ENCODE measurements at places on chromosomes 16 and 17. TPM values are rescaled to one million over a fixed set of nuclear protein-coding genes. Genes with fewer than 3 reads are reported as not detected.

- H3K27me3 ChIP-seq, result no peaks in the 10 kb centered on the region
- no peak for DNase-seq
- H3K36me3 ChIP-seq, result no peaks in the 10 kb centered on the region
- H3K4me1 ChIP-seq, result no peaks in the 10 kb centered on the region
- H3K4me3 ChIP-seq, result no peak overlapping the region
These were observed 32.8 kb upstream of the RCVRN start for GRCh38 chr17:9937901-9938300.

GRCh38 chr16:73046849-73047214, 1.1 kb downstream of the ZFHX3 start:
- no peak overlapping the region for H3K4me3 ChIP-seq
- no peaks in the 10 kb centered on the region for H3K4me1 ChIP-seq
- H3K27me3 ChIP-seq, result peaks cover under 1% of the 10 kb centered on the region
- DNase-seq, result no peak
- H3K36me3 ChIP-seq, result no peaks in the 10 kb centered on the region
- H3K27ac ChIP-seq, result no peak overlapping the region

GRCh38 chr17:72392056-72393010, 271.5 kb downstream of the SOX9 start:
- no peaks in the 10 kb centered on the region for H3K4me1 ChIP-seq
- H3K4me3 ChIP-seq, result no peak overlapping the region
- DNase-seq, result no peak
- H3K27ac ChIP-seq, result no peak overlapping the region
- H3K27me3 ChIP-seq, result no peaks in the 10 kb centered on the region

- DNase-seq, result no peak
- no peak overlapping the region for H3K27ac ChIP-seq
- no peak overlapping the region for H3K4me3 ChIP-seq
- H3K4me1 ChIP-seq, result peaks cover 25% of the 10 kb centered on the region
These were observed 45.5 kb downstream of the TBC1D16 start for GRCh38 chr17:79990051-79990592.

GRCh38 chr16:85153656-85154091, 41.4 kb upstream of the CIBAR2 start:
- DNase-seq, result no peak
- H3K27ac ChIP-seq, result no peak overlapping the region
- H3K4me1 ChIP-seq, result no peaks in the 10 kb centered on the region
- H3K4me3 ChIP-seq, result no peak overlapping the region

- H3K4me1 ChIP-seq, result peaks cover 30% of the 10 kb centered on the region
- no peak overlapping the region for H3K27ac ChIP-seq
- H3K4me3 ChIP-seq, result no peak overlapping the region
- H3K27me3 ChIP-seq, result no peaks in the 10 kb centered on the region
These were observed 85.7 kb downstream of the CMIP start for GRCh38 chr16:81530296-81530721.

- no peaks in the 10 kb centered on the region for H3K36me3 ChIP-seq
- no peaks in the 10 kb centered on the region for H3K27me3 ChIP-seq
- H3K4me3 ChIP-seq, result no peak overlapping the region
- DNase-seq, result no peak
These were observed 140.0 kb upstream of the IRX6 start for GRCh38 chr16:55184052-55184451.

GRCh38 chr17:14196377-14196997, 40.2 kb downstream of the CDRT15 start:
- peaks cover 77% of the 10 kb centered on the region for H3K4me1 ChIP-seq
- H3K27ac ChIP-seq, result peak overlapping the region; percentile 63
- H3K27me3 ChIP-seq, result no peaks in the 10 kb centered on the region
- H3K36me3 ChIP-seq, result no peaks in the 10 kb centered on the region
- DNase-seq, result peak; percentile 25

DNA sequence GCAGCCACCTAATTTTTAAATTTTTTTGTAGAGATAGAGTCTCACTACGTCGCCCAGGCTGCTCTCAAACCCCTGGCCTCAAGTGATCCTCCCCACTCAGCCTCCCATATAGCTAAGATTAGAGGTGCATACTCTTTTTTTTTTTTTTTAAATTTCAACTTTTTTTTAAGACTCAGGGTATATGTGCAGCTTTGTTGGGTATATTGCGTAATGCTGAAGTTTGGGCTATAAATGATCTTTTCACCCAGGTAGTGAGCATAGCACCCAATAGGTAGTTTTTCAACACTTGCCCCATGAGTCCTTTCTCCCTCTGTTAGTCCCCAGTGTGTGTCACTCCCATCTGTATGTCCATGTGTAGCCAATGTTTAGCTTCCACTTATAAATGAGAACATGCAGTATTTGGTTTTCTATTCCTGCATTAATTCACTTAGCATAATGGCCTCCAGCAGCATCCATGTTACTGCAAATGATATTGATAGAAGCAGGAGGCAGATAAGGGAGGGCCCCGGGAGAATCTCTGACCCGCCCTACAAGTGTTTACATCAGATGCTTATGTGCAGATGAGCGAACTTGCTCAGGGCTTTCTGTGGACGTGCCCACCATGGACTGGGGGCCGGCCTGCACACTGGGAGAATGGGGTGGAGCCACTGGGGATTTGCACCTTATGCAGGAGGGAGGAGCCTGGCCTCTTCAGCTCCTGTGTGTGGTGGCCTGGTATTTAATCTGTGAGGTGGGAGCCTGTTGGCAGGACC, 110.3 kb upstream of the ZKSCAN2 start:
- DNase-seq, result no peak
- no peak overlapping the region for H3K27ac ChIP-seq
- no peaks in the 10 kb centered on the region for H3K4me1 ChIP-seq
- no peaks in the 10 kb centered on the region for H3K27me3 ChIP-seq

GRCh38 chr16:85722128-85722893, 28.6 kb downstream of the C16orf74 start:
- H3K4me3 ChIP-seq, result no peak overlapping the region
- H3K27me3 ChIP-seq, result no peaks in the 10 kb centered on the region
- no peaks in the 10 kb centered on the region for H3K4me1 ChIP-seq
- no peak overlapping the region for H3K27ac ChIP-seq
- H3K36me3 ChIP-seq, result no peaks in the 10 kb centered on the region
- DNase-seq, result no peak

DNA sequence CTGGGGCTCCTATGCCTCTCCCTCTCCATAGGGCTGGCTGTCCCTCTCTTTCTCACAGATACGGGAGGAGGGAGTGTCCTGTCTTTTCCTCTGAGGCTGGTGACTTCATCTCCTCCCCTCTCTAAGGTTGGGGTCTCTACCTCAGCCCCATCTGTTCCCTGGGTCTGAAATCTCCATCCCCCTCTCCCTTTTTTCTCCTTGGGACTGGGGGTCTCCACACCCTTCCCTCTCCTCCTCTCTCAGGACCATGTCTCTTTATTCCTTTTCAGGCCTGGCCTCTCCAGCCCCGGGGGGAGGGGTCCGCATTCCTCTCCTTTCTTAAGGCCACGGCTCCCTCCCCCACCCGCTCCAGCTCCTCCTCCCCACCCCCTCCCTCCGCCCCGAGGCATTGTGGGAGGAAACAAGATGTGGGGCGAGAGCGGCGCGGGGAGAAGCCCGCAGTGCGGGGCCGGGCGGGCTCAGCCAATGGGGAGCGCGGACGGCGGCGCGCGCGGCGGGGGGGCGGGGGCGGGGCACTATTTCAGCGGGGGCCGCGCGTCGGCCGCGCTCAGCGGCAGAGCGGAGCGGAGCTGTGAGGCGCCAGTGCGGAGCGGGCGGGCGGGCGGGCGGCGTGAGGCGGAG, at the start of gene DYNLL2:
DYNLL2 (plus strand) TSS at position 550 of the 621 bp plus-strand sequence. CDS start 3,672 bp downstream, outside the sequence.
- peaks cover 34% of the 10 kb centered on the region for H3K4me1 ChIP-seq
- peak within 1 kb of the TSS; percentile 88 for H3K4me3 ChIP-seq
- H3K36me3 ChIP-seq, result peaks cover 20% of the 10 kb centered on the region
- DNase-seq, result peak; percentile 88
- peak within 1 kb of the TSS; percentile 94 for H3K27ac ChIP-seq
- no peaks in the 10 kb centered on the region for H3K27me3 ChIP-seq

- H3K27me3 ChIP-seq, result no peaks in the 10 kb centered on the region
- H3K27ac ChIP-seq, result no peak overlapping the region
- H3K4me1 ChIP-seq, result no peaks in the 10 kb centered on the region
- H3K4me3 ChIP-seq, result no peak overlapping the region
- DNase-seq, result no peak
- no peaks in the 10 kb centered on the region for H3K36me3 ChIP-seq
These were observed 9.0 kb downstream of the TMEM92 start for GRCh38 chr17:50283246-50283645.

GRCh38 chr16:2223942-2224486, 623 bp downstream of the E4F1 start:
- no peaks in the 10 kb centered on the region for H3K27me3 ChIP-seq
- H3K4me1 ChIP-seq, result peaks cover 7% of the 10 kb centered on the region
- no peak for DNase-seq
- H3K36me3 ChIP-seq, result peaks cover 30% of the 10 kb centered on the region
- H3K4me3 ChIP-seq, result peak overlapping the region; percentile 81

- peaks cover 53% of the 10 kb centered on the region for H3K4me1 ChIP-seq
- no peaks in the 10 kb centered on the region for H3K36me3 ChIP-seq
- peak overlapping the region; percentile 50 for H3K4me3 ChIP-seq
- no peaks in the 10 kb centered on the region for H3K27me3 ChIP-seq
These were observed 32.7 kb downstream of the CDK5R1 start for GRCh38 chr17:32519228-32520103.

DNA sequence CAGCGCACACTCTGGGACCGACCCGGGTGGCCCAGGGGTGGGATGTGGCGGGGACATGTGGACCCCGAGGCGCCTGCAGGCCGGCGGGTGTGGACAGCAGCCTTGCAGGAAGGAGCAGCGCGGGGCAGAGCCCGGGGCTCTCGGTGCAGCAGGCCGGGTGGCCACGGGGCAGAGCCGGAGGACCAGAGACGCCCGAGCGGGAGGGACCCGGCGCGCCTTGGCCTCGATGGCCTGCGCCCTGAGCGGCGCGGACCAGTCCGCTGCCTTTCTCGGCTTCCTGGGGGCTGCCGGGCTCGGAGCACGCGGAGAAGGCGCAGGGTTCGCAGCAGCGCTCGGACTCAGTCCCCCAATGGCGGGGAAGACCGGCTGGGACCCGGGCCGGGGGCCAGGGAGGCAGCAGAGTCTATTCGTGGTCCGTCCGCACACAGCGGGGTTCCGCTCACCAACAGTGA, 43.4 kb downstream of the OSBPL7 start:
- H3K4me1 ChIP-seq, result no peaks in the 10 kb centered on the region
- H3K27me3 ChIP-seq, result no peaks in the 10 kb centered on the region
- no peak overlapping the region for H3K4me3 ChIP-seq
- H3K36me3 ChIP-seq, result no peaks in the 10 kb centered on the region
- no peak for DNase-seq

DNA sequence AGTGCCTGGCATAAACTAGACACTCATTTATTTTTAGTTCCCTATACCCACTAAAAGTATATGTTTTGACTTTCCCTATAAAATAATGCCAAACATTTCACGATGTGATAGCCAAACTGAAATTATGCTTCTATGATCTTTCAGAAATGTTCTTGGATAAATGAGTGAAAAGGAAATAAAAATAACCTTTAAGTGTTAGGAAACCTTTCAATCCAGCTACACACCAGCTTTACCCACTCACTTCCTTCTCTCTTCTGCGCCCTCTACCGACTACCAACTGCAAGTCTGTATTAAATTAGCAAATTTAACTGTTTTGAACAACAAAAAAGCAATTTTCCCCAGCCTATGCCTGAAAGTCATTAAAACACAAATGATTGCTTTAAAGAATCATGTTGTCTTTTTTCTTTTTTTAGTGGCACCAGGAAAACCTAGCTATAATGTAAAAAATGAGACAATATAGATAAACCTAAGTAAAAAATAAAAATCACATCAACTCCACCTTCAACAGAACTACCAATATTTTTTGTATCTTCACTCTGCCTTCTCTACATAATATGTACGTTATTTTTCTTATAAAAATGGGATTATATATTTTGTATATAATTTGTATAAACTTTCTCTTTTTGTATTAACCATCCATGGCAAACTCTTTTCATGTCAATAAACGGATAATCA, 13.2 kb upstream of the TMEM100 start:
- H3K27ac ChIP-seq, result no peak overlapping the region
- no peaks in the 10 kb centered on the region for H3K4me1 ChIP-seq
- H3K27me3 ChIP-seq, result no peaks in the 10 kb centered on the region
- H3K36me3 ChIP-seq, result no peaks in the 10 kb centered on the region

DNA sequence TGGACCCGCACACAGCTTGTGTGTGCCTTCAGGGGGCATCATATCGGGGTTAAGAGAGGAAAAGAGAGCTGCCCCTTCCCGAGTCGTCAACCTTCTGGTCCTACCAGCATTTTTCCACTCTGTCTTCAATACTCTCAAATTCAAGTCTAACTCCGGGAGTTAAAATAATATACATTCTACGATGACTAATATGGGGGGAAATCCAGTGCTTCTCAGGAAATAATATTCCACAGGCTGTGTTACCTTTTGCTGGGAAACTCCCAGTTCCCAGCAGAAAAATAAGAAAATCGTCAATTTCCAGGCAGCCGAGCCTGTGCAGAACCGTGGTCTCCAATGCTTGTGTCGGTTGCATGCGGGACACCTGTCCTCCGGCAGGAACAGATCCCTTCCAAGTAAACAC, 105.0 kb upstream of the FOXF1 start:
- H3K27me3 ChIP-seq, result no peaks in the 10 kb centered on the region
- H3K4me3 ChIP-seq, result no peak overlapping the region
- no peak overlapping the region for H3K27ac ChIP-seq
- H3K4me1 ChIP-seq, result no peaks in the 10 kb centered on the region
- no peak for DNase-seq

- DNase-seq, result no peak
- no peaks in the 10 kb centered on the region for H3K27me3 ChIP-seq
- H3K4me1 ChIP-seq, result no peaks in the 10 kb centered on the region
- H3K4me3 ChIP-seq, result no peak overlapping the region
- no peaks in the 10 kb centered on the region for H3K36me3 ChIP-seq
These were observed 275.5 kb upstream of the N4BP1 start for GRCh38 chr16:48885471-48885870.

DNA sequence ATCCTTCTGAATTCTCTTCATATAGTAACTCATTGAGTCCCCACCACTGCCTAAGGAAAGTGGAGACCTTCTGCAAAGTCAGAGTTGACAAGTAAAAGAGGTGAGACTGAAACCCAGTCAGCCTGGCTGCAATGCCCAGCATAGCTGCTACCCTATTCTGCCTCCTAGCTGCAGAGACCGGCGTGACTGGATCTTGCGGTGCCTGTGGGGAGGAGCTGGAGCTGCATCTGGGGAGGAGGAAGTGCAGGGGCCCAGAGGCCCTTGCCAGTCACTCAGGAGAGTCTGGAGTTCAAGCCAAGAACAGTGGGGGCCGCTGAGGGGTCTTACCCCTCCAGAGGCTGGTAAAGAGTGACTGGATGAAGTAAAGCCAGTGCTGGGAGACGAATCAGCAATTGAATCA, 35.0 kb upstream of the ZNF423 start:
- no peak for DNase-seq
- no peak overlapping the region for H3K4me3 ChIP-seq
- H3K36me3 ChIP-seq, result no peaks in the 10 kb centered on the region

DDX19B gene
- total RNA-seq, result 29.9 TPM

ZPBP2 gene
- 0.51 TPM for total RNA-seq

RGS9 gene
- 0.69 TPM for total RNA-seq

PHKB gene
- 48.9 TPM for total RNA-seq

MAP2K6 gene
- 21.4 TPM for total RNA-seq

DNAI2 gene
- 1.8 TPM for total RNA-seq

C17orf78 gene
- not detected for total RNA-seq

DLX4 gene
- total RNA-seq, result 1.6 TPM

TEX14 gene
- total RNA-seq, result 0.62 TPM

RHBDF1 gene
- 0.66 TPM for total RNA-seq

TIMP2 gene
- 1.5 TPM for total RNA-seq

HOXB5 gene
- total RNA-seq, result not detected

FOXC2 gene
- total RNA-seq, result not detected

MRPS7 gene
- 39.3 TPM for total RNA-seq

PROCA1 gene
- 14.4 TPM for total RNA-seq

CHRNB1 gene
- 7.3 TPM for total RNA-seq

SYT17 gene
- total RNA-seq, result not detected

GRB7 gene
- total RNA-seq, result not detected

SPAG9 gene
- 52.9 TPM for total RNA-seq
